ENCODE measurements at places on chromosomes 3 and 15.

DNA sequence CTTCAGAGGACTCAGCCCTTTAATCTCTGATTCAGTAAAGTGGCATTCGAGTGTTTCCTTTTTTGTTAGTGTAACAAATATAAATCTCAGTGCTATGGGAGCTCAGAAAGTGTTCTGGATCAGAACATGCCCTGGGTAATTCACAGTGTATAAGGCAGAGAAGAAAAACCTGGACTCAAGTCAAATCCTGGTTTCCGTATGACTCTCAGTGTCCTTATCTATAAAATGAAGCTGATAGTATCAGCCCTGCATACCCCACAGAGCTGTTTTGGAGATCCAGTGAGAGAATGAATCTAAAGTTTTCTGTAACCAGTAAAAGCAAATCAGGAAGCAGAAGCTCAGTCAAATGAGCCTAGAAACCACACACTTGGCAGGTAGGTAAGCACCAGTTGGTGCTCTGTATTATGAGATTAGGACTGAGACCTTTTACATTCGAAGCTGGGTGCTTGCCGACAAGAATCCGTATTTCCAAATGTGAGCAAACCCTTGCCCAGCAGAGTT lies 67.2 kb downstream of the IL1RAP start:
- DNase-seq: no peak

- no peak for DNase-seq
These were observed 100.7 kb downstream of the ANXA2 start for GRCh38 chr15:60297047-60297446.

- no peak for DNase-seq
These were observed 418.2 kb upstream of the NR2F2 start for GRCh38 chr15:95912280-95912625.

GRCh38 chr15:66748708-66749035 lies 46.6 kb downstream of the SMAD6 start:
- no peak for DNase-seq

DNA sequence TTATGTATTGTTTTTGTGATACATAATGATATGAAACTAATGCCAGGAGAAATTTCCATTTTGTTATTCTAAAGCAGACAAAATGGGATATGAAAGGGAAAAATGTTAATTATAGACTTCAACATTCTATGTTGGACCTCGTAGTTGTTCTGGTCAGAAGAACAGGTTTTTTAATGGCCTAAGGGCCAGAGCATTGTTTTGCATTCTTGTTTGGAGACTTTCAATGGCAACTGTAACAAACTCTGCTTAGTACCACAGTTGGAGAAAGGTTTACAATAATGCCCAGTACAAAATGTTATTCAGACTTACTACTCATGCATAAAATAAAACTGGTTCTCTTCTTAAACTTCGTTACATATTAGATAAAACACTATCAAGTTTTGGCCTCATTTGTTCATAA lies 12.2 kb downstream of the PPARG start:
- no peak for DNase-seq

DNA sequence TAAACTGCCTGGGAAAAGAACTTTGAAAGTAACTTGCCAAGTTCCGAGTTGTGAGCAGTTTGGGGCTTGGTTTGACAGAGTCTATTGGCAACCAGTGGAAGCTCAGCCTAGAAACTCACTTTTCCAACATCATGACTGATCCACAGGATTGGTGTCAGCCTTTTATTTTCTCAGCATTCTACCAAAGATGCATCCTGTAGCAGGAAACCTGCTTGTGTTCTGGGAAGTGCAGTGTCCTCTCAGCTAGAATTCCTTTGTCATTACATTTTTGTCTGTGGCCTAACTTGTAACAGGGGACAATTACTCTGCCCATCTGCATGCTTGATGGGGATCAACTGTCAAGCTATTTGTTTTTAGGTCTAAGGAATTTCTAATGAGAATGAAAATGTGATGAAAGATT lies 116.7 kb upstream of the LMOD3 start:
- DNase-seq: no peak

GRCh38 chr3:191094057-191094845 lies 104.8 kb upstream of the OSTN start:
- DNase-seq: no peak

GRCh38 chr15:77983708-77984445 lies 93.6 kb downstream of the TBC1D2B start:
- no peak for DNase-seq

DNA sequence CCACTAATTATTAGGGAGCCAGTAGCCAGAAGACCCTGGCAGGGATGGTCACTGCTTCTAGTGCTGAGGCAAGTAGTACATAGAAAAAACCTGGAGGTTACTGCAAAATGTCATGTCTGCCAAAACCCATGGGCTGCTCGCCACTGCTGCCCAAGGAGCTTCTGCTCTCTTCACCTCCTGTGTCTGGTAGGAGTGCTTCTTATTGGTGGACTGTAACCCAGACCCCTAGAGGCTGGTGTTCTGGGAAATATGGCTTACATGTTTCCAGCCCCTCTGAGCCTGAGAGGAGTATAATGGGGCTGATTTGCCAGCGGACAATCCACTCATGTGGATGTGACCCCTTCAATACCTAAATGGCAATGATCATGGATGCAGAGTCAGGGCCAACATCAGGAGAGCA lies 286.4 kb downstream of the EPHB1 start:
- no peak for DNase-seq

GRCh38 chr3:57281715-57282114 lies 10.8 kb downstream of the ASB14 start:
- DNase-seq: no peak

DNA sequence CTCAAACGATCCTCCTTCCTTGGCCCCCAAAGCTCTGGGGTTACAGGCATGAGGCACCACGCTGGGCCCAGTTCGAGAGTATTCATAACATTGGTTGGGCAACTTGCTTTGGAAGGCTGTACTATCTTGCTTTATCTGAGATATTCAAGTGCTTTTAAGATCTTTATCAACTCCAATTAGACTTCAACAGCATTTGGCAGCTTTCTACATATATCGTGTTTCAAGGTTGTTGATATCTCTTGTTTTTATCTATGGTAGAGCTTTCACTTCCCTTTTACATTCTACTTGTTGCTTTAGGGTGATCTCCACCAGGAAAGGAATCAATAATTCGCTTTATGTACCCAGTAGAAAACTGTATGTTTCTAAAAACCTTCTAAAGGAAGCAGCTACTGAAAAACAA lies 395.3 kb downstream of the IL5RA start:
- DNase-seq: no peak

GRCh38 chr3:110894574-110894973 lies 177.0 kb upstream of the NECTIN3 start:
- DNase-seq: no peak
